ENCODE measurements at places on chromosomes 7 and 10.

DNA sequence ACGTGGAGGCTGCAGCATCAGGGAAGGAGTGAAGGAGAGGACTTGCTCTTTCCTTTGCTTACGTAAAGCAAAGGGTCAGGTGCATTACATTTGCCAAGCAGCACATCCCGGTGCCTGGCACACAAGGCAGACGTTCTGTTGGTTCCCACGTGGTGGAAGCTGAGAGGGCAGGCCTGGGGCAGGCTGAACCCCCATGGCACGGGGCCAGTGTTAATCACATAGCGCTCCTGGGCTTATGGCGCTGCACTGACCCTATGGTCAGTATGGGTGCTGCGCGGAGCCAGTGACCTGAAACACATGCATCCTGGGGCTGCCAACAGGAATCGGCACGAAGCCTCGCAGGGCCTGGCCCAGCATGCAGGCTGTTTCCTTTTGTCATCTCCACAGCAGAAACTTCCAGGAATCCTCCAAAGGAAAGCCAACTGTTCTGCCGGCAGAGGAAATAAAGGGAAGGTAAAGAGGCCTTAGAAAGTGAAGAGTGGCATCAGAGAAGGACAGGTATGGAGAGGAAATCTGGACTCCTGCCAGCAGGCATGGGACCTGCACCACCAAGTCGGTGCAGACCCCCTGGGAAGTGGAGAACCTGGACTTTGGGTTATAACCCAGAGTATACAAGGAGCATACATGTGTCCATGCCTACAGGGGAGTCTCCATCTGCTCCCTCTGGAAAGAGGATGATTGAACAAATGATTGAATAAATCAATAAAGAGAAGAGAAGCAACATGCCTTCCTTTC is 560.2 kb downstream of the TCERG1L start:
- DNase-seq: no peak

DNA sequence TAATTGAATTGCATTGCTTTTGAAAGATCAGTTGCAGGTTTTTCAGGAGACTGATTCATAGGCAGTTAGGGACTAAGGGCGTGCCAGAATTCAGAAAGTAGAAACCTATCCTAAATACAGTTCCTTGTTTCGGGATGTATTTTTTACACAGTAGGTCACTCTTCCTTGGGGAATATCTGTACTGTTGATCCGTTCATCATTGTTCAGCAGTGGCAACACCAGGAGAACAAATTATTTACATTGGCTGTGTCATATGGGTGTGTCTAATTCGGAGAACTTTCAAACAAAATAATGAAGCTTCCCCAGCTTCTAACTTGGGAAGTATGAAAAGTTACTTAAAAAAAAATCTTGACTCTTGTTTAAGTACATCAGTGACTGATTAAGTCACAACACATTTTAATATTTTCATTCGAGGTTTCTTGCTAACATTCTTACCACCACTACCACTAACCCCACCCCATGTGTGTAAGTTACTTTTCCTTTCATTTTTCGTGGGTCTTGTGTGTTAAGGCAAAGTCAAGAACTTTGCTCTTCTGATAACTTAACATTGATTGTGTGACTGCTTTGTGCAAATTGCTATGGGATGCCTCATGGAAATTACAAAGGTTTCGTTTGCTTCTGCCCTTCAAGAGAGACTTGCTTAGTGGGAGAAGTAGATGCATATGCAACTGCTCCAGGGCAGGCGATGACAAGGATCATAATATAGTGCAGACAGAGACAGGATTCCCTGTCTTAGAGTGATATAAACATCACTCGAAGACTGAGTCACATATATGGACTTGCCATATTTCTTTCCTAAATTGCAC is 43.8 kb upstream of the RPA3 start:
- DNase-seq: no peak

- no peak for DNase-seq
These were observed 1.4 kb downstream of the EPHB4 start for GRCh38 chr7:100825751-100826513.

DNA sequence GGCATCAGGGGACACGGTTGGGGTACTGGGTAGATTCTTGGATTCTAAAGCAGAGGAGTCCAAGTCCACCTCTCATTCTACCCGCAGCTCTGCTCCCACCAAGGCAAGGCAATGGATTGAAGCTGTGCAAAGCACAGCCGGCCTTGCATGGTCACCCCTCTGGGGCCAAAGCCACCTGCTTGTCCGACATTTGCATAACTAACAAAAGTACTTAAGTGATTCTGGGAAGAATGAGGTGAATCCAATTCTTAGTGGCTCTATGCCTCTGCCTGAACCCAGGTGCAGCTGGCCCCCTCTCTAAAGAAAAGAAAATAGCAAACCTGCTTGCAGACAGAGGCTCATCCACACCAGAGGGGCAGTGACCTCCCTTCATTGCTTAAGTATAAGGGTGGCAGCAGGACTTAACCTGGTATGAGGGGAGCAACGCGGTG is 10.7 kb upstream of the COBL start:
- DNase-seq: no peak

Data from osteocyte (in vitro differentiated cells).